NCI-H1930 (cell line): ENCODE measurements at places on chromosomes 3 and 15.
A peak's percentile ranks its signal among the peaks of the same experiment; 100 is the strongest.

GRCh38 chr3:150611666-150612065 is 8.5 kb downstream of the SELENOT start:
- no peak for DNase-seq

DNA sequence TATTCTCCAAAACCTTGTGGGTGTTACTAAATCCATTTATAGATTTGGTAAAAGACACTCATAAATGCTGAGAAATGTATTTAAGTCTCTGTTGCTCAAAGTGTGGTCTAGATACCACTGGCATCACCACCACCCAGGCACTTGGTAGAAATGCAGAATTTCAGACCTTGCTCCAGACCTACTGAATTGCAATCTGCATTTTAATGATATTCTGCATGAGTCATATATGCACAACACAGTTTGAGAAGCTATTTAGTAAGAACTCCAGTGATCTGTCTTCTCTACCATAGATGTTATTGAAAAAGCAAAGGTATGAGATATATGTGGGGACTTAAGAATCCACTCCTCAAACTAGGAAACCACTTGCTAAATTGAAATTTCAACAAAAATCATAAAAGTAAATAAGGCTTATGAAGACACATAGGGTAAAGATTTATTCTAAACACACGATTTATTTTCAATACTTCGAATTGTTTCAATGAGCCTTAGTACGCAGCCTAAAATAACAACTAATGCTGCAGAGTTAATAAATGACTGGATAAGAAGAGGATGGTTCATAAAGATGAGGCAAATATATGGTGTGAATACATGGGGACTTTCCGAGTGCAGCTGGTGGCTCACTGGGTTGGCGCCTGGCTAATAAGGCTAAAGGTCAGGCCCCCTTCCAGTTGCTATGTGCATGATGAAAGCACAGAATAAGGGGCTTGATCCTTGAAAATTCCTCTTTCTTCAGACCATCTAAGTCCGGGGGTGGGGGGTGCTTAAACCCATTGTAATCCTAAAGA is 813.3 kb downstream of the NR2F2 start:
- DNase-seq: no peak

- no peak for DNase-seq
Observed at GRCh38 chr15:39497759-39498565, 82.9 kb upstream of the THBS1 start.

DNA sequence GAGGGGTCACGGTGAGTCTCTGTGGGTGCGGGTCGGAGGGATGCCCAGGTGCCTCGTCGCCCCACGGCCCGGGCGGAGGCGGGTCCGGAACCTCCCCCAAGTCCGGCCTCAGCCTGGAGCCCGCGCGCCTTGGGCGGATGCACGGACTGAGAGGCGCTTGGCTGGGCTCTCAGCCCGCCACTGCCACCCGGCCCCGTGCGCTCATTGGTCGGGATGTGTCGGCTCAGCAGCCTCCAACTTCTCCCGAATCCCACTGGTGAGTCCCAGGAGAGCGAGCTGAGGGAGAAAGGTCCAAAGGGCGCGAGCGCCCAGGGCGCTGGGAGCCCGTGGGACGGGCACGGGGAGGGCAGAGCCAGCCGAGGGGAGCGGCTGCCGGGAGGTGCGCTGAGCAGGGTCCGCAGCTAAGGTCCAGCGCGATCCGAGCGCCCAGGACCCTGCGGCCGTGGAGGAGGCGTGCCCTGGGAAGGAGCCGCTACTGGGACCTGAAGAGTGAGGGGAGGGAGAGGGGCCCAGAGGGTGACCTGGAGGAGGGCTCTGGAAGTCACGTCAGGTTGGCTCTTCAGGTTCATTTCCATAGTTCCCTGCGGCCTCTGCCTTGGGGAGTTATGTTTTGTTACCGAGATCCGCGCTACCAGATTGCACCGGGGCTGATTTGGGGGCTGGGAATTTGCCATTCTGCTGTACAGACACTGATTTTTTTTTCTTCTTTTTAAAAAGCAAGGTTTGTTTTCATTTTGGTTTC is at the start of gene MME:
Gene MME (plus strand): TSS at position 574 of the 742 bp plus-strand sequence. CDS start 3,849 bp downstream, outside the sequence.
- DNase-seq: peak; percentile 8

DNA sequence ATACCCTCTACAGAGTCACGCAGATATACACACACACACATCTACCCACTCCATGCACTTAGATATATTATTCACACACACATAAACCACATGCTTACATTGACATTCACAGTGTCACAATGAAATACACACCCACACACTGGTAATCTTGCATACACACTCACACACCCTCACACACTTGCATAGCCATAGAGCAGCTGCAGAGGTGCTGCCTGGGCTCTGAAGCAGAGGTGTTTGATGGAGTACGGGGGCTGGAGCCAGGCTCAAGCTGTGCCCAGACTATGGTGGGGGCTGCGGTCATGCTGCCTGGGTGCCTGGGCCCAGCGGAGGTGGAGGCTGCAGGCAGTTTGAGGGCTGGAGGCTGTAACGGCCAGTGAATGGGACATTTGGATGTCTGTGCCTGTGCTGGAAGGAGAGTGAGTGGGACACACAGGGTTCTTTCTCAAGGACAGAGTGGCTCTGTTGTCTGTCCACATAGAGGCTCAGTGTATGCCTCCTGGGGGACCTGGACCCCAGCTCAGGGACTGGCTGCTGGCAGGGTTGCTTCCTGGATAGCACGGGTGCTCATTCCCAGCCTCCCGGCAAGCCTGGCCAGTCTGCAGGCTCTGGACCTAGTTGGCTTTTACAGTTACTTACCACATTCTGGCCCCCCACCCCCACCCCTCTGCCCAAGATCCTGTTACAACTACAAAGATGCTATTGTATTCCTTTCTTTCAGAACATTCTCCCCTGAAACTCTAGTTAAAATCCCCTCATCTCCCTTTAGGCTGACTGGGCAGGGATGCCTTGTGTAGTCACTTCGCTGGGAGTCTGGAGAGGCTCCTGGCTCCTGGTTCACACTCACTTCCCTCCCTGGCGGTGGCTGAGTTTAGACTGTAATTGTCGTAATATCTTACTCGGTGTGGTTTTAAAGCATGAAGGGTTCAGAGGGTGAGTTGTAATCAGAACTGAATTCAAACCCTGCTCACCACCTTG is 12.5 kb downstream of the GASK1A start:
- DNase-seq: no peak

DNA sequence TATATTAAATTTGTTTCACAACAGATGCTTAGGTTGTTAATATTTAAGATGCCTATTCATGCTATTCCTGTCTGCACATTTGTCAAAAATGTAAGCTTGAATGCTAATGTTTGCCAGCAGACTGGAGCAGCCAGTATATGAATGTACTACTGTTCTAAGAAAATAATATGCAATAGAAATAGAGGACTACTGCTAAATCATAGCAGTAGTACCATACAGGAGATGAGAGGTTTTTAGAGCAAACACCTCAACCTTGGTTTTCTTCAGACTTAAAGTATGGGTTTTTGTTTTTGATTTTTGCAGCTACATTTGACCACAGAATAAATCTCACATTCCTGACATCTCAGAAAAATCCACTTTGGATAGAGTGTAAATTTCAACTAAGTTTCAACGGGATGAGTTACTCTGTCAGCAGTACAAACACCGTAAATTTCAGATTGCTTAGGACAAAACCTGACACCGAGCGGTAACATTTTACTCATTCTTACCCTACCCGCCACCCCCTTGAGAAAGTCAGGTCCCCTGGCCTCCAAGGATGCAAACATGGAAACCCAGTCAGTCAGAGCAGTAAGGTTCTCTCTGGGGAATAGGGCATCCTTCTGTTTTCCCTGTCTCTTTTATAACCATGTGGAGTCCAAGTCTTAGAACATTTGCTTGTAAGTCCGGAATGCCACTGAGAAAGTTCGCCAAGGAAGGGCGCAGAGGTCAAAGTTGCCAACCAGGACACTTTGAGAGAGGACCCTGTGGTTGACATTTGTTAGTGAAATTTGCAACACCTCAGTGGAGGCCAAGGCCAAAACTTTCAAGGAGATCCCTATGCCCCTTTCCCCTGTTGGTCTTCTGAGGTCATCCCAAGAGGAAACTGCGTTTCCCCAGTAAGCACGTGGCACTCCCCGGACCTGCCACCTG is 17.9 kb upstream of the SATB1 start:
- no peak for DNase-seq

DNA sequence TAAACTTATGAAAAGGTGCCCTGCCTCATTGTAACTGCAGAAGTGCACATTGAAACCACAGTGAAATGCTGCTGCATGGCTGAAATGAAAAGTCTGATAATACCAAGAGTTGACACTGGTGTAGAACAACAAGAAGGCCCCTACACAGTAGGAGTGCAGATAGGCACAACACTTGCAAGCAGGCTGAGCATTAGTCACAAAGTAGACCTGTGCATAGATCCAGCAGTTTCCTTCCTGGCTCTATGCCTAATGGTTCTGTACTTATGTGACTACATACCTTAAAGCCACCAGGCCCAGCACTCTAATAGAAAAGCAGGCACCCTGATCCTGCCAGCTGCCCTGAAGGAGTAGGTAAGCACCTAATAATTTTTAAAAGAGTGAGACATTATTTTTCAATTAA is 41.8 kb downstream of the PRR23E start:
- no peak for DNase-seq

- DNase-seq: no peak
Observed at GRCh38 chr3:88767746-88768145, 339.7 kb upstream of the EPHA3 start.

DNA sequence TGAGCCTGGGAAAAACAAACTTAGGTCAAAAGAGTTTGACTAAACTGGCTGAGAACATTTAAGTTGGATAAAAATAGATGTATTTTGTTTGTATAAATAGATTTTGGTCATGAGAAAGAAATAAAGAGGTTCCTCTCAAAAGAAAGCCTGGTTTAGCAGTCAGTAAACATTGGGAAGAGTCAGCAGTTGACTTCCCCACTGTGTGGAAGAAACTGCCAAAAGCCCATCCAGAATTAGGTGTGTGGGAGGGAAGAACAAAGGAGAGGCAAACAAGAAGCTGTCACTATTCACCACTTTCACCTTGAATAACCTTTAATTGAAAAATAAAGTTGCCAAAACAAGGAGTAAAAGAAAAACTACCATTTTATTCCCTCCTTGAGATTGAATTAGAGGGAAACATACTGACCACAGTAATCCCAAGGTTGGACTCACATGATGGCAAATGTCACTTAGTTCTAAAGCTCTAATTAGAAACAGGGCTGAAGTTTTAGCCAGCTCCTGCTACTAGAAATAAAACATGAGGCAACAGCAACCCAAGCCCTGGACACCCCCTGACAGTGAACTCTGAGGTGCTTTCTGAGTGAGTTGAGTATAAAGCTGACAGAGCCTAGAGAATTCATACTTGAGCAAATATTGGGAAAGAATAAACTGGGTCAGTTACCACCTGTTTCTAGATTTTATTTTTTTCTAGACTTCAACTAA is 139.3 kb downstream of the SERPINI1 start:
- no peak for DNase-seq

DNA sequence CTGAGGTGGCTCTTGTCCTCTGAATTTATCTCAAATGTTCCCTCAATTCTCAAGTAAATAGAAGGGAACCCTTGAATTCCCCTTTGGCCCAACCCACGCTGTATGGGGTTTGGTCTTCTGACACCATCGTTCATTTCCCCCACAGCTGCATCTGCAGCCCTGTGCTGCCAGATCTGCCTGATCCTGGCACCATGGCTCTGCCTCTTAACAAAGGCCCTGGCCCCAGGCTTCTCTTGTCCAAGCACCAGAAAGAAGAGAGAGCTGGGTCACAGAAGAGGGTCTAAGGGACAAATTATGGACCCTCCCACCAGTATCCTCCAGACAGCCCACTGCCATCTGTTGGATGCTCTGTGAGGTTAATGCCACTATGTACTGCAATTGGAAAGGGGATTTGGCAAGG is 1.8 kb downstream of the MAP1A start:
- no peak for DNase-seq

GRCh38 chr3:101229681-101230080 is 90.7 kb downstream of the IMPG2 start:
- DNase-seq: no peak

GRCh38 chr15:74870436-74871215 is 2.5 kb downstream of the SCAMP2 start:
- DNase-seq: no peak

GRCh38 chr3:184540777-184541681 is 20.6 kb upstream of the EPHB3 start:
- DNase-seq: peak; percentile 71

DNA sequence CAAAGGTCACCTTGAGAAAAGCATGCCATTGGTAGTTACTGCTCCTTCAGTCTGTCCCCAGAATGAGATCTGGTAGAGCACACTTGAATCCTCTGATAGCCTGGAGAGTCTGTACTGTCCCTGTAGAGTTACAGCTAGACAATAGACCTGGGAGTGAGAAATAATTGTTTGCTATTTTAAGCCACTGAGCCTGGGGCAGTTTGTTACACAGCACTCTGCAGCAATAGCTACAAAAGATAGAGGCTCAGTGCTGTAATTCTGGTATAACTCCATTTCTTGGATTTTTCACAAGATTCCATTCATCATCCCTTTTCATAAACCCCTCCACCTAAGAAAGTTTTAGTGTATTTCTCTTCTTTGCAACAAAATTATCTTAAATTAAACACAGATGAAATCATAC is 242.7 kb upstream of the ARRDC4 start:
- DNase-seq: no peak

DNA sequence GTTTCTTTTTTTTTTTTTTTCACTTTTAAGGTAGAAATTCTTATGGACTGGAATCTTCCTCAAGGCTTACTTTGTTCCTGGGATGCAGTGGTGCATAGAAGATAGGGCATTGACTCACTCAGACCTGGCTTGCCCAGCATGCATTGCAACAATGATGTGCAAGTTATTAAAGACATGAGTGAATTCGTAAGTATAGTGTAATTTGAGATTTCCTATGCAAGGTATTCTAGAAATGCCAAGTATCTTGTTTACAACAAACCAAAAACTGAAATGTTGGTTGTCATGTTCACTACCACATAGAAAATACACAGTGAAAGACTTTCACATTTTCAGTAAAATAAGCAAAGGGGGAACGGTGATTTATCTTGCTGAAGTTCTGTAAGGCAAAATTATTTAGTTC is 56.5 kb upstream of the FNDC3B start:
- DNase-seq: no peak

DNA sequence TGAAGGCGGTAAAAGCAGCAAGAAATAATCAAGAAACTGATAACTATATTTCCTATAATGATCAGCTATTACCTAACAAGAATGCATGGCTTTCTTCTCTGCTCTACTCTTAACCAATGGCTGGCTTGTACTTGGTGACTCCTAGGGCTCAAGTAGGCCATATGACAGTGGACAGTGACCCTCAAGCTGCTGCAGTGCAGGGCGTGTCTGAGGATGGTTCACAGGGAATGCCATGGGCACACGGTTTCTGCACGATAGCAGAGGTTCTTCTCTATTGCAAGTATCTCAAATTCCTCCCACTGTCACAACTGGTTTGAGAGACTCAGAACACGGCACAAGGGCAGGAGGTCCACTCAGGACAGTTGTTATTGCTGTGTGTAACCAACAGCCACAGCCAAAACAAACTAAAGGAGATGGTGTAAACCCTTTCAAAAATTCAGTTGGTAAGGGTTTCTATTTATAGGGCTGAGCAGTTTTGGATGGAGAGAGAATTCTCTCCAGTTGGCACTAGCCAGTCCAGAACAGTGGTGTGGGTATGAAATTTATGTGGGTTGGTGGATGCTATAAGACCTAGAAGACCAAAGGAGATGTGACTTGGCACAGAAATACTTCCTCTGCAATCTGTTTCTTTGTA is 103.2 kb upstream of the ST8SIA2 start:
- DNase-seq: no peak

- DNase-seq: no peak
Observed at GRCh38 chr15:26087881-26088280, 224.8 kb upstream of the ATP10A start.

GRCh38 chr3:113278599-113278955 is 67.2 kb downstream of the BOC start:
- no peak for DNase-seq

GRCh38 chr15:75138016-75138999 is 63.4 kb upstream of the C15orf39 start:
- DNase-seq: no peak

- DNase-seq: no peak
Observed at GRCh38 chr3:30129765-30130164, 476.6 kb upstream of the TGFBR2 start.
